ENCODE measurements at places on chromosomes 13 and 19. TPM values are rescaled to one million over a fixed set of nuclear protein-coding genes. Genes with fewer than 3 reads are reported as not detected.

The ZNF85 gene
- total RNA-seq, result 12.6 TPM

The KIR3DL2 gene
- total RNA-seq, result 0.40 TPM

The SLITRK1 gene
- not detected for total RNA-seq

The NBEA gene
- total RNA-seq, result 0.15 TPM

The PABPC3 gene
- 0.59 TPM for total RNA-seq

The ZNF154 gene
- 5.1 TPM for total RNA-seq

The ACER1 gene
- not detected for total RNA-seq

The ZNF253 gene
- 12.1 TPM for total RNA-seq

The FXYD1 gene
- total RNA-seq, result not detected

The SH2D3A gene
- total RNA-seq, result 20.3 TPM

The EHD2 gene
- 0.10 TPM for total RNA-seq

The SULT2A1 gene
- not detected for total RNA-seq

The IGLON5 gene
- 0.19 TPM for total RNA-seq

The NTN5 gene
- 0.06 TPM for total RNA-seq

The RASGRP4 gene
- total RNA-seq, result 1.3 TPM

The ZNF90 gene
- total RNA-seq, result 16.7 TPM

The MISP gene
- total RNA-seq, result not detected

The MAG gene
- total RNA-seq, result not detected

The AMER2 gene
- not detected for total RNA-seq

The CLEC17A gene
- 1.2 TPM for total RNA-seq

The ZNF320 gene
- 11.2 TPM for total RNA-seq

The ZFP36 gene
- total RNA-seq, result 16.6 TPM

The OR10H1 gene
- not detected for total RNA-seq

The C19orf33 gene
- not detected for total RNA-seq

The APOC4 gene
- total RNA-seq, result not detected

The SYT3 gene
- 0.11 TPM for total RNA-seq

The MCF2L gene
- 7.9 TPM for total RNA-seq

The ZNF333 gene
- 8.0 TPM for total RNA-seq

The MEIS3 gene
- total RNA-seq, result not detected

The ATP4A gene
- total RNA-seq, result not detected

The DOCK6 gene
- 3.0 TPM for total RNA-seq

The IZUMO2 gene
- not detected for total RNA-seq

The CRB3 gene
- total RNA-seq, result 0.38 TPM

The HCN2 gene
- total RNA-seq, result 0.55 TPM
